Mesenteric fat pad (tissue), 1 donor: ENCODE measurements at places on chromosomes 13 and 19. TPM values are rescaled to one million over a fixed set of nuclear protein-coding genes. Genes with fewer than 3 reads are reported as not detected.

- no peak for DNase-seq
Observed at GRCh38 chr19:47691090-47691489, 22.1 kb upstream of the EHD2 start.

GRCh38 chr13:53240401-53241025 is 211.9 kb downstream of the OLFM4 start:
- DNase-seq = no peak

DNA sequence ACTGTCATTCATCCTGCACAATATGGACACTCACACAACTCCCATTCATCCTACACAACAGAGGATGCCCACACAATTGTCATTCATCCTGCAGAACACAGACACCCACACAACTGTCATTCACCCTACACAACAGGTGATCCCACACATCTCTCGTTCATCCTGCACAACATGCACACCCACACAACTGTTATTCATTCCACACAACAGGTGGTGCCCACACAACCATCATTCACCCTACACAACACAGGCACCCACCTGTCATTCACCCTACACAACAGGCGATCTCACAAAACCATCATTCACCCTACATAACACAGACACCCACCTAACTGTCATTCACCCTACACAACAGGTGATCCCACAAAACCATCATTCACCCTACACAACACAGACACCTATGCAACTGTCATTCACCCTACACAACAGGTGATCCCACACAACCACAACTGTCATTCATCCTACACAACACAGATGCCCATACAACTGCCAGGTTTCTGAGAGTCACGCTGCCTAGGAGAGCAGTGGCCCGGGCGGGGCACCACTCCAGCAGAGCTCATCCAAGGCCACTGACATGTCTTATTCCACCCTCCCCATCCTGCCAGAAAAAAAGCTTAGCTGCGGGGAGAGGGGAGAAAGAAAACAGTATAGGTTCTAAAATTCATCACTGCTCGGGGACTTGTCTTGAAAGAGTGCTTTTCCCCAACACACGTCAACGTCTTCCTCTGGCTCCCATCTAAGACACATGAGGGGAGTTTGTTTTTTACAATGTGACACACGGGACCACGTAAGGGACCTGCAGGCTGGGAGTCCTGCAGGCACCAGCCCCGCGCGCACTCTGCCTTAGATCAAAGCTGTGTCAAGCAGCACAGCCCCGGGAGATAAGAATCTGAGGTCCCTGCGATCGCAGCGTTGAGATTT is 44.0 kb downstream of the KLF2 start:
- DNase-seq = no peak

DNA sequence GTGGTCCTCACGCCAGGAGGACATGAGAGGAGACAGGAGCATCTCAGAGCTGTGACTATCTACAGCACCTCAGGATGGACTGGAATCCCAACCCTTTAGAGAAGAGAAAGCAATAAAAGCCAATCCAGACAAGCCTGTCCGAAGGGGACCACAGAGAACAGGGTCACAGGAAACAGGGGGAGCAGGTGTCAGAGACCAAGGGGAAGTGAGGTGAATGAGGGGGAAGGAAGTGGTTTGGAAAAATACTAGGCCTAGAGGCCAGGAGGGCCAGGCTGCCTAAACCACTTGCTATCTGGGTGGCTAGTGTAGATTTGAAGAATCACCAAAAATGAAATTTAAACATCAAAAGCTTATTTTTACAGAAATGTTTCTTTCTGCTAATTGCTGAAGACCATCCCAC is 16.2 kb downstream of the TMTC4 start:
- DNase-seq = no peak

The STOML3 gene
- total RNA-seq = not detected

DNA sequence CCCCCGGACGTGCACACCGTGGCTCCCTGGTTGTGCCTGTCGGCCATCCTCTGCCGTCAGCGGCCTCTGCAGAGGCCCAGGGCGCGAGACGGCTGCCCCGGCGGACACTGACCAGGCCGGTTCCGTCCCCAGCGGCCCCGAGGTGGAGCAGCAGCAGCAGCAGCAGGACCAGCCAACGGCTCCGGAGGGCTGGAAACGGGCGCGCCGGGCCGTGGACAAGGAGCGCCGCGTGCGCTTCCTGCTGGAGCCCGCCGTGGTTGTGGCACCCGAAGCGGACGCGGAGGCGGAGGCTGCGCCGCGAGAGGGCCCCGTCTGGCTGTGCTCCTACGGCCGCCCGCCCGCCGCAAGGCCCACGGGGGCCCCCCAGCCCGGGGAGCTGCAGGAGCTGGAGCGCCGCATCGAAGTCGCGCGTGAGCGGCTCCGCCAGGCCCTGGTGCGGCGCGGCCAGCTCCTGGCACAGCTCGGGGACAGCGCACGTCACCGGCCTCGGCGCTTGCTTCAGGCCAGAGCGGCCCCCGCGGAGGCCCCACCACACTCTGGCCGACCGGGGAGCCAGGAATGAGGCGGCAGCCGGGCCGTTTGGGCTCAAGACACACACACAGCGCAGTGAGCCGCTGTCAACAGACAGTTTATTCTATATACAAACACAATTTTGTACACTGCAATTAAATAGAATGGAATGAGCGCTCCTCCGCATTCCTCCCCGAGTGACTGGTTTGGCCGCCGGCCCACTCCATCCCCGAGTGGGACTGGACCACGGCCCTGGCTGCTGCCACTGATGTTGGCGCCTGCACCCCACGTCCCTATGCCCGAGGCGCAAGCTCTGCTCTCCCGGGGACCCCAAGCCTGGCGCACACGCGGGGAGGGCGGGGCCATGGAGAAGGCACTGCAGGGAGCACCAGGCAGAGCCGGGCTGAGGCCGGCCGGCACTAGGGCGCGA is 9.1 kb downstream of the GRIN3B start:
- DNase-seq = peak; percentile 90

- DNase-seq = no peak
Observed at GRCh38 chr19:2988568-2988967, 11.2 kb downstream of the TLE6 start.

The ETFB gene
- 194 TPM for total RNA-seq

GRCh38 chr13:97266772-97267417 is 44.8 kb downstream of the MBNL2 start:
- no peak for DNase-seq

GRCh38 chr13:23628250-23628649 is 58.0 kb downstream of the TNFRSF19 start:
- no peak for DNase-seq

DNA sequence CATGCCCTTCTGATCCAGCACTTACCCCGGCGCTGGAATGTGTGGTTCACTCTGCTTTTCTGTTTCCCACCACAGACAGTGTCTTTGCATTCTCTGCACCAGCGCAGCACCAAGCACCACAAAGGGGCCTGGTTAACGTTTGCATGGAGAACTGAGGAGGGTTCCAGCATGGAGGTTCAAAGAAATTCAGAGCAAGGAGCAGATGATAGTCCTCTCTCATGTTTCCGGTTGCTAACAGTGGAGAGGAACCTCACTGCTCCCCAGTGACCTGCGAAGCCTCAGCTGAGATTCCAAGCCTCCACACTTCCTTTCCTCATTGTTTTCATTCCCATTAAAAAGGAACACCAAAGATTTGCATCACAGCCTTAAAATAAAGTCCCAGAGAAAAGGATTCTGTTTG is 99.7 kb downstream of the STARD13 start:
- no peak for DNase-seq

The PRR36 gene
- not detected for total RNA-seq

The TGFBR3L gene
- not detected for total RNA-seq

DNA sequence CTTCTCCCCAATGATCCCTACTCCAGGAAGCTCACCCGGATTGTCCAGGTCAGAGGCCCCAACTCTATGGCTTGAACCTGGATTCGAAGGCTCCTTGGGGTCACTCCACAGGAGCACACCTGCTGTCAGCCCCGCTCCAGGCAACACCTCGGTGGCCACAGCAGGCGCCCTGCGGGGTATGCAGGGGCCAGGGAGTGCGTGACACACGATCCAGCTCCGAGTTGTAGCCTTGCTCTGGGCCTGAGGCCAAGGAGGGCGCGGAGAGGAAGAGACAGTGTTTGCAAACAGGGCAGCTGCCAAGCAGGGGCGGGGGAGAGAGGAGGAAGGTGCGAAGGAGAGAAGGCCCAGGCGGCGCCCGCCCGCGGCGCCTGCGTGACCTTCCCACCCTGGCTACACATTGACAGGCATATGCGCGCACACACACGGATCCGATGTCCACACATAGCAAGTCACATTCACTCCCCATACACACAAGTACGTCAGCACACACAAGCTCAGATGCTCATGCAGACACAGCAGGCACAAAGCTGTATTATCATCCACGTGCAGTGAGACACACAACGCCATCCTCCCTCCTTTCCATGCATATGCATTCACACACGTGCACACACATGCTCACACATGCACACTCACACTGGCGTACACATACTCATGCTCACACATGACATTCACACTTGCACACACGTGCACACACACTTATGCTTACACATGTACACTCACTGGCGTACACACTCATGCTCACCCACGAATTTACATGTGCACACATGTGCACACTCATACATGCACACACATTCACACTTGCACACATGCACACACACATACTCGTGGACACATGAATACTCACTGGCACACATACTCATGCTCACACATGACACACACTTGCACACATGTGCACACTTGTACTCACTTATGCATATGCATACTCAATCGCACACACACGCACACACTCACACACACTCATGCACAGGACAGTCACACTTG is 10.4 kb downstream of the SBK2 start:
- DNase-seq = no peak

- DNase-seq = no peak
Observed at GRCh38 chr19:19544257-19544953, 6.3 kb downstream of the CILP2 start.

DNA sequence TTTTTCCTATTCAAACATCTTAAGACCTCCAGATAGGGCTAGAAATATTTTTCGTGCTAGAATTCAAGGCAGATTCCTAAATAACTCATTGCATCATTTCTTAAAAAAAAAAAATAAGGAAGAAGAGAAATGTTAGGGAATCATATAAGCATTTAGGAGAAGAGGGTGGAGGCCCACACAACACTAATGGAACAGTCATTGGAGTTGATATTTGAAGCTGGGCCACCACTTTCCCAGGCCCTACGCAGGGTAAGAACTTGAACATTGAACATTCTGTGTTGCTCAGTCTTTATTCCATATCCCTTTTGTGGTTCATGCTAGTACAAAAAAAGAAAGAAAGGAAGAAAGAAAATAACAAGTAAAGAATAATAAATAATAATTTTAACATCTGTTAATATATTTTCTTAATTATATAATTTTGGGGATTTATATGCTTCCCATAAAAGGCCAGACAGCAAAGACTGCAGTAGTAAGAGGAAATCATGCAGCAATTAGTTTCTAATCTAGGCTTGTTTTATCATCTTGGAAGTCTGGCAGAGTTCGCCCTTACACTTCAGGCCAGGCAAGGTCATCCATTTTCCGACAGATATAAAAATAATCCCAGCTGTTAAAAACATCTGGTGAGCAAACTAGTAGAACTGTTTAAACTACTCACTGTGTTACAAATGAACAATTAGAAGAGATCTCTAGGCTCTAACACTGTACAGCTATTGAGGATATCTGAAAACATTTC is 127.7 kb downstream of the FRY start:
- DNase-seq = no peak

DNA sequence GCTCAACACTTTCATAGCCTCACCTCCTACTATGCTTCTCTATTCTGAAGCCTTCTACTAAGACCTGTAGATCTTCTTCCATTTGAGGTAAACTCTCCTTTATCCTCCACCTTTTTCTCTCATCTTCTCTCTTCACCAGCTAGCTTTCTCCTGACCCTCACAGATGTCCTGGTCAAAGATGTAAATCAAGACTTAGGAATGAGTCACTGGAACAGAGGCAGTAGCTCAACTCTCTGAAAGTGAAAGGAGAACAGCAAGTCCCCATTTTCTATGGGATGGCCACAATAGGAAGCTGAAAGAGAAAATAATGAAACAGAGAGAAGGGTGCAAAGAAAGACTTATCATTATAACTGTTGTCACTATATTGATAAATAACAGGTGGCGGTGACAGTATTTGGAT is 86.1 kb upstream of the DOCK9 start:
- no peak for DNase-seq

The APOC1 gene
- total RNA-seq = 32.3 TPM

The LAIR1 gene
- 63.8 TPM for total RNA-seq

The HS6ST3 gene
- 0.06 TPM for total RNA-seq

DNA sequence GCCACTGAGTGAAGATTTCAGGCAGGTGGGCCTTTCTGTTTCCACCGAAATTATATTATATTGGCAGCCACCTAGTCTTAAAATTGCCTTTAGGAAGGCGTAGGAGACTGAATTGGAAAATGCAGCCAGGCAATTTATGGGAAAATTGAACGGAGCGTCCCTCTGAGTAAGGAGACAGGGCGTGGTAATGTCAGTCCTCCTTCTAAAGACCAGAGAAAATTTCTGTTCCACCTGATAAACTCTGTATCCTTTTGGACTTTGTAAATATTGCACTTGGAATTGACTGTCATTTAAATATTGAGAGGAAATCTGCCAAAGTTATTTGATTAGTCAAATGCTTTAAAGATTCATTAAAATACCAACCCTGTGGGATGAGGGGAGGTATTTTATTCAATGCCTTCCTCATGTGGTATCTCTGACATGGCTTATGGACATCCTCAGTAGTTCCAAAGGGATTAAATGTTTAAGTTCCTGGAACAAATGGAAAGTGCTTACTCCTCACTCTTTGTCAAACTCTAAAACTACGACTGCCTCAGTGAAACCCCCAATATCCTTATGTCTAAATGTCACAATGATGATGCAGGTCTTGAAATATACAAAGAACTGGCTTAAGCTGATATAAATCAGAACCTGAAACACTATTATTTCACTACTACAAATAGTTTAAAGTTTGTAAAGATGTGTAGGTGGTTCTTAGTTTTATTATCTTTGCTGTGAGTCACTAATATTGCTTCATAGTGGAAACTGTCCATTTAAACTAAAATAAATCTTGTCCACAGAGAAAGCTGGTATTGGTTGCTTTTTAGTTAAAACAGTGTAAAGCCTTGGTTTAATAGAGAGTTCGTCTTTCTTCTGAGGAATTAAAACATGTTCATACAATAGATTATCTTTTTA is 203.2 kb downstream of the FGF14 start:
- DNase-seq = no peak

DNA sequence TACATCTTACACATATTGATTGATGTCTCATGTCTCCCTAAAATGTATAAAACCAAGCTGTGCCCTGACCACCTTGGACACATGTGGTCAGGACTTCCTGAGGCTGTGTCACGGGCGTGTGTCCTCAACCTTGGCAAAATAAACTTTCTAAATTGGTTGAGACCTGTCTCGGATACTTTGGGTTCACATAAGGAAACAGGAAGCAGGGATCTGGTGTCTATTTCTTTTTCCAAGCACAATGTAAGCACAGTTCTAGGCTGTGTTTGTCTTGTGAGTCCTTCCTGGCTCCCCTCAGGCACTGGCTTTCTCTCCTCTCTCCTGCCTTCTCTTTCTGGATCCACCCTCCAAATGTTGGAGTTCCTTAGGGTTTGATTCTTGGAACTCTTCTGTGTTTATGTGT is 27.6 kb upstream of the TPT1 start:
- DNase-seq = no peak
